Mammary epithelial cell (primary cell): ENCODE measurements at places on chromosomes 5 and 9. TPM values are rescaled to one million over a fixed set of nuclear protein-coding genes. Genes with fewer than 3 reads are reported as not detected.

The ANKRD34B gene
- total RNA-seq: not detected in 2 replicates

The OSMR gene
- 97.7 and 114 TPM in 2 replicates for total RNA-seq

The GDF9 gene
- 0.61 and 0.66 TPM in 2 replicates for total RNA-seq

The TNFSF15 gene
- 1.5 and 2.1 TPM in 2 replicates for total RNA-seq

The CERCAM gene
- 69.3 TPM for total RNA-seq

The PTGER4 gene
- 2.7 and 4.9 TPM in 2 replicates for total RNA-seq

The GPRIN1 gene
- total RNA-seq: 4.7 TPM

The GTF3C4 gene
- total RNA-seq: 20.8 TPM

The DMRT1 gene
- not detected for total RNA-seq

The FOXI1 gene
- not detected in 2 replicates for total RNA-seq

The SPAAR gene
- total RNA-seq: not detected in 2 replicates

The ACOT12 gene
- not detected for total RNA-seq

The COL23A1 gene
- total RNA-seq: 0.21 and 0.54 TPM in 2 replicates

The LRRC19 gene
- total RNA-seq: not detected in 2 replicates

The FBXL7 gene
- total RNA-seq: 1.0 TPM

The PCA3 gene
- total RNA-seq: not detected in 2 replicates

The ADAM19 gene
- total RNA-seq: 1.0 TPM

The SH3GL2 gene
- total RNA-seq: under 0.01 TPM

The TERT gene
- not detected for total RNA-seq

The OR1J2 gene
- total RNA-seq: not detected in 2 replicates

The SHOC1 gene
- under 0.01 TPM for total RNA-seq

The FBN2 gene
- 68.1 and 90.0 TPM in 2 replicates for total RNA-seq

The SLC6A3 gene
- not detected in 2 replicates for total RNA-seq

The TMEM215 gene
- not detected for total RNA-seq
